Stimulated activated CD8-positive, alpha-beta memory T cell treated with anti-CD3 and anti-CD28 coated beads, Interleukin-2, amount 100 ng/mL, for 1 hour (primary cell): ENCODE measurements at places on chromosomes 7 and 10.

DNA sequence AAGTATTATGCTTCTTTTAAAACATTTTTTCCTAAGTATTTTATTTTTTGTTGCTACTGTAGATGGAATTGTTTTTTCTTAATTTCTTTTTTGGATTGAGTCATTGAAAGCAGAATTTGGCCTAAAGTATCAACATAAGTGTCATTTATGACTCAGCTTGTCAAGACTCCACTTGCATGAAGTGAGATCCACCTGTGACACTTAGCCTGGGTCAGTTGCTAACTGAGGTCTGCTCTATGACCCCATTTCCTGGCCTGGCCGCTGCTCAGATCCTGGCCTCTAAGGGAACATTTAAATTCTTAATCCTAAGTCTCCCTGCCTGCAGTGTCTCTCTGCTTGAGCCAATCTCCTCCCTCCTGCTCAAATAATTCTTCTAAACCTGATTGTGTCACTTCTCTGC, 35.5 kb downstream of the TMEM270 start:
- no peak for DNase-seq

GRCh38 chr10:63675171-63675570, 154.0 kb downstream of the REEP3 start:
- DNase-seq: no peak

- no peak for DNase-seq
Observed at GRCh38 chr10:96089116-96089515, 41.0 kb upstream of the ZNF518A start.

- DNase-seq: no peak
Observed at GRCh38 chr7:111274857-111275256, 183.9 kb downstream of the LRRN3 start.

DNA sequence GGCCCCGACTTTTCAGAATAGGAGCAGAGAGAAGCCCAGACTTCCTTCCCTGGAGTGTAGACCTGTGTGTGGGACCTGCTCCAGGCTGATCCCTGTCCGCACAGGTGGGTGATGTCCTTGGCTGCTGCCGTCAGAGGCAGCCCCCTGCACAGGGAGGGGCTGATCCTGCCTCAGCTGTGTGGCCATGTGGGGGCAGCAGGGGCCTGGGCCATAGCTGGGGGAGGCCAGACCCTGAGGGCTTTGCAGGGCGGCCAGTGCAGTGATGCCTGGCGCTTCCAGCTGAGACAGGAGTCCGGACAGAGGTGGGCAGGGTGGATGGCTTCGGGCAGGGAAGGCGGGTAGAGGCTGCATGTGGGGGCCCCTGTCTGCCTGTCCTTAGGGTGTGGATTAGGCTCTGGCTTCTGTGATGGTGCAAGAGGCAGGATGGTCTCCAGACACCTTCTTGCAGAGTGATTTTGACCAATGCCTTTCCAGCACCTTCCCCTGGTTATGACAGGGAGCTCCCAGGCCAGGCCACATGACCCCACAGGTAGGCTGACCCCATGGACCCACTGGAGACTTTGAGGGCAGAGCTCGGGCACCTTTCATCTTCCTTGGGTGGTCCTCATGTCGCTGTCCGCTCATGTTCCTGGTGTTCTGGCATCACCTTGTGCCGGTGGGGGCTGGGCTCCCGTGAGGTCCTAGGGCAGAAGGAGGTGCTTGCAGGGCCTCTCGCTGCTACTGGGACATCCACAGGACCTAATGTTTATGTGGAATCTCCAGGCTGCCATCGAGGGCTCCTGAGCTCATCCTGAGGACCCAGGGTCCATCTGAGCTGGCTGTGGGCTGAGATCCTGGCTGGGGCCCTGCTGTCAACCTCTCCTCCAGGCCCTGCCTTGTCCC, 141.5 kb downstream of the ADCY1 start:
- DNase-seq: no peak

DNA sequence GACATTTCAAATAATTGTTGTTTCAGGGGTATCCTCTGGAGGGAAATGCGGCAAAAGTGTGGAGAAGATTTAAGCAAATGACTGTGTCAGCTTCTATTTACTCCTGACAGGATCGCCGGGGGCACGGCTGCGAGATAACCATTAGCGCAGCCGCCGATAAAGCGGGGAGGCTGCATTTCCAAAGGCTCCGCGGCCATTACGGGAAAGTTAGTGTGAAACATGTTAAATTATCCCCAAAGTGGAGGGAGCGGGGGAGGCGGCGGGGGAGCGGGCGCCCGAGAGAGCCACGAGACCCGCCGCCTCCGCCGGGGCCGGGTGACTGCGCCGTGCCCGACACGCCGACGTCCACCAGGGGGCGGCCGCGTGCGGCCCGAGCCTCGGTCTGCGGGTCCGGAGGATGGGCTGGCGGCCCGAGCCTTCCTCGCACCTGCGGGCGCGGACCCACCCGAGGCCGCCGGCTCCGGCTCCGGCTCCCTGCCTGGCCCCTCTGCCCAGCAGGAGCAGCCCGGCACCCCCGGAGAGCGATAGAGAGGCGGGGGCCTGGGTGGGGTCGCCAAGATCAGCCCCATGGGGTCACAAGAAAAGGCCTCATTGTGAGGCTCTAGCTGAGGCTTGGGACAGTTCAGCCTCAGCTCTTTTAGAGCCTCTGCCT, 74.4 kb upstream of the PAX2 start:
- DNase-seq: peak; percentile 9

DNA sequence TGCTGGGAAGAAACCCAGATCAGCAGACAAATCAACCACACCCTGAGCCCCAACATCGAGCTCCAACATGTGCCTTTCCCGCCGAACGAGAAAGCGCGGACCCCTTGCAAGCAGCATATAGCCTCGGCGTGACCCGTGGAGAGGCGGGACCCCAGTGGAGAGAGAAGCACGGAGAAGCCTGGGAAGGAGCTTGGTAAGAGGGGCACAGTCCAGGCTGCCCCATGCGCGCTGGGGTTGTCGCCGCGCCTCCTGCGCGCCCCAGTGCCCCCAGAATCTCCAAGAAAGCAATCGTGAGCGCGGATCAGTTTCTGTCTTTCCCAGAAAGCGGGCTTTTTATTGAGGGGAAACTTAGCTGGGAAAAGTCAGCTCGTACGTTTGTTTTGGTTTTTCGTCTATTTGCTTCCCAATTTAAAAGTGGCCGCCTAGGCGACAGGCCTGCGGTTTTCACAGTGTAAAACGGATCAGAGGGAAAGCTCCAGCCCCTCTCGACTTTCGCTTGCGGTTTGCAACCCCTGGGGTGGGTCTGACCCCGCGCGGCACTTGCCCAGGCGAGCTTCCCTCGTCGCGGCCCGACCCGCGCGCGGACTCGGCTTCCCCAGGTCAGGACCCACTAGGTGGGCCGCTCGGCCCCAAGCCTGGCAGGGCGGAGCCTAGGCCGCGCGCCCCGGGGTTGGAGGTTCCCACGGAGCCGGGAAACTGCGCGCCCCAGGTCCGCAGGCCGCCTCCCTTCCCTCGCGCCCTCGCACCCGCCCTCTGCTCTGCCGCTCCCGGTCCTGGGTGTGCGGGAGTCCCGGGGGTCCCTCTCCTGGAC, 31.1 kb downstream of the SKIDA1 start:
- no peak for DNase-seq
